LHCN-M2 (cell line): ENCODE measurements at places on chromosomes 6 and 20. TPM values are rescaled to one million over a fixed set of nuclear protein-coding genes. Genes with fewer than 3 reads are reported as not detected.

DNA sequence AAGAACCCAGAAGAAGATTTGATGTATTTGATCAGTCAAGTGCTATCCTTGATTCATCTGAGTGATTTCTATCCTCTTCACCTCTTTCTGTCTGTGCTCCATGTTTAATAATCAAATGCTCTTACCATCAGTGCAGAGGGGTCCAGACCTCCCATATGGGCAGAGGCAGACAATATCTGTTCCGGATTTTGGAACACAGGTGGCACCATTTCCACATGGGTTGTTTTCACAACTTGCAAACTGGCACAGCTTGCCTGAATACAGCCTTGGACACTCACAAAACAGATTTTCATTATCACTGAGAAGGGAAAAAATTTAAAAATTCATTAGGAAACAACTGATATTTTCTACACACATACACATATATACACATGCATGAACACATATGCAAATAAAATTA is 228.5 kb downstream of the PHF3 start:
- DNase-seq = no peak

DNA sequence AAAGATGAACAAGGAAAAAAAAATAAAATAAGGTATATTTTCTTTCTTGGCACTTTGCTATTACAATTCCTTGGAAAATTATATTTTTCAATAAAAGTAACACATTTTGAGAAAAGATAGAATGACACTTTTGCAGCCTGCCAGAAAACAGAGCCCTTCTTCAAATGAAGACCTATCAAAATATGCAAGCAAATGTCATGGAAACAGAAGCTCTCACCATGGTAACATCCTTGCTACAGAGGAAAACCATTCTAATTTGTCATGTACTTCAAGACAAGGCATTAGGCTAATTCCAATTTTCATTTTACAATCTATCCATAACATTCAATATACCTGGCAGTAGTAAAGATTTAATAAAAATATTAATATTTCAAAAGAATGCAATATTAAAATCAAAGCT is 177.9 kb downstream of the RNGTT start:
- DNase-seq = peak; percentile 19

RIMS4 gene
- total RNA-seq = not detected in 2 replicates

GRCh38 chr20:11982955-11983470 is 65.3 kb downstream of the BTBD3 start:
- DNase-seq = no peak

DNA sequence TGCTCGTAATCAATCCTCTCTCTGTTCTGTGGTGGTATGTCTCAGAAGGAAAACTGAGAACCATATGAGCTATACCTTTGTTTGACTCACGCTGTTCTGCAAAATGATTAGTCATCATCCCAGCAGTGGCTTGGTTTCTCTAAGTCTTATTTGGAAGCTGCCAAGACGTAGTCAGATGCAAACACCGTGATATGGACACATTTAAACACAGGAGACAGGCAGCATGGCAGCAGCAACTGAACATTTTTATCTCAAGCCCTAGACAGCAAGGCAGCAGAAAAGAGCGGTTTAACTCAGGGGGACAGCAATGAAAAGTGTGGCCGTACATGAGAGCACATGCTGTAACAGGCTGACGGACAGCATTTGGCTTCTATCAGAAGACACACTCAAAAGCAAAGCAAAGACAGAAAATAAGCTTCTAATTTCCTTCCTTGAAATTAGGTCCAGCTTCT is 1295.1 kb downstream of the EPHA7 start:
- peak; percentile 22 for DNase-seq

DNA sequence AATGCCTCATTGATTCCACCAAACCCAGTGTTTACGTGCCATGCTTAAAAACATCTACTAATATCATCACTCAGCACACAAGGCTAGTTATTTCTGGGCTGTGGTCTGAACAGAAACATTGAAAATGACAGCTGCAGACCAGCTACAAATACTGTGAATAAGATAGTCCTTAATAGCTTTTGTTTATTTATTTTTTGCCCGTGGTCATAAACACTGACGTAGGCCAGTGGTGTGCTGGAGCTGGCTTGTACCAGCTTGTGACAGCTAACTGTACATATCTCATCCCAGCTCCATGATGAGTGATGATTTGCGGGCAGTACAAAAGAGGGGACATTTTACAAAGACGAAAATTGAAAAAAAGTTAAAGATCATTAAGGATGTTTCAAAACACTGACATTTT is 1057.0 kb downstream of the EPHA7 start:
- peak; percentile 76 for DNase-seq

GRCh38 chr6:122180132-122180531 is 219.3 kb upstream of the HSF2 start:
- peak; percentile 5 for DNase-seq

ETV7 gene
- total RNA-seq = 0.17 TPM in 1 of 2 replicates, not detected in the other

DNA sequence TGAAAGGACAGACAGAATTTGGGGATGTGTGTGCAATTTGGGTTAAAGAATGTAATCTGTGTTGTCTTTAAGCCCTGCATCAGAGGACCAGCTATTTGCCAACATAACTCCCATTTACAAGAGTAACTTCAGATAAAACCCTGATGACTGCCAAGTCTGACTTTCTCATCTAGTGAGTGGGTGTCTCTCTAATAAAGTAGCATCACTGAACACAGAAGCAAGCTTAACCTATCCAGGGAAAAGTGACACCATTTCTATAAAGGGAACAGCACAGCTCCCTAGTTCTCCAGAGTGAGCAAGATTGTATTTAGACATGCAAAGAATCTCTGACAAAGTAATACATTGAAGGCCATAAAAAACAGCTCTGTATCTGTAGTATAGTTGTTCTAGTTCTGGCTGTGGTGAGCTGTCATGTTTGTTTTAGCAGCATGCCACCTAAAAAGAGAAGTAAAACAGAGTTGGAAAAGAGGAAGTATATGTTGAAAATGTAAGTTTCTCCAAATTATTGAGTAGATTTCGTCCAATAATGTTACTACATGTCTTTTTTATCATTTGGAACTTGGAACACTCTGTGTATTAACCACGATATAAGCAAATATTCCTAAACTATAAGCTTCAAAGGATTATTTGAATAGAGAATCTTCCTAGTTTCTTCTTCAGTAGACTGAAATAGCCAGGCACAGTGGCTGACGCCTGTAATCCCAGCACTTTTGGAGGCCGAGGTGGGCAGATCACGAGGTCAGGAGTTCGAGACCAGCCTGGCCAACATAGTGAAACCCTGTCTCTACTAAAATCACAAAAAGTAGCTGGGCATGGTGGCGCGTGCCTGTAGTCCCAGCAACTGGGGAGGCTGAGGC is 8.8 kb upstream of the PIM1 start:
- DNase-seq = no peak

ARMH2 gene
- total RNA-seq = not detected in 2 replicates

- no peak for DNase-seq
Measured at GRCh38 chr20:5002077-5002413, 735 bp upstream of the SLC23A2 start.

HLA-G gene
- total RNA-seq = not detected in 2 replicates

CST5 gene
- not detected in 2 replicates for total RNA-seq

CNR1 gene
- not detected in 2 replicates for total RNA-seq

- DNase-seq = peak; percentile 90
Measured at GRCh38 chr6:82906951-82907350, 158.7 kb downstream of the UBE3D start.

GRCh38 chr20:44610313-44610962 is 28.1 kb downstream of the PKIG start:
- DNase-seq = no peak

VIP gene
- total RNA-seq = 0.06 TPM in 1 of 2 replicates, not detected in the other

DNA sequence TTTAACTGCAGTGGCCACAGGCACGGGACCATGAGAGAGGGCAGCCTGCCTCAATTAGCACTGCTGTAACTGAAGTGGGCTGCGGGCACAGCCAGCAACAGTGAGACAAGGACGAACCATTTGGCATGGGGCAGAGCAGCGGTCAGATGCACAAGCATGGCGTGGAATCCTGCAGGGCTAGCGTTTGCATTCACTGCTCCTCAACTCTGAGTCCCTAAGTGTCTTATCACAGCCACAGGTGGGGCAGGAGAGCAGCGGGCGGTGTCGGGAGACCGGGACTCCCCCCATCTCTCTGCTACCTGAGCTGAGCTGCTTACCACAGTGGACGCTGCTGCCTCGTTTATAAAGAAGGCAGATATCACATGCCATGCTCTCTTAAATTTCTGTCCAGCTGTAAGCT is 31.3 kb upstream of the PDE10A start:
- DNase-seq = no peak

GRCh38 chr20:44125332-44126127 is 61.5 kb downstream of the JPH2 start:
- no peak for DNase-seq

DNA sequence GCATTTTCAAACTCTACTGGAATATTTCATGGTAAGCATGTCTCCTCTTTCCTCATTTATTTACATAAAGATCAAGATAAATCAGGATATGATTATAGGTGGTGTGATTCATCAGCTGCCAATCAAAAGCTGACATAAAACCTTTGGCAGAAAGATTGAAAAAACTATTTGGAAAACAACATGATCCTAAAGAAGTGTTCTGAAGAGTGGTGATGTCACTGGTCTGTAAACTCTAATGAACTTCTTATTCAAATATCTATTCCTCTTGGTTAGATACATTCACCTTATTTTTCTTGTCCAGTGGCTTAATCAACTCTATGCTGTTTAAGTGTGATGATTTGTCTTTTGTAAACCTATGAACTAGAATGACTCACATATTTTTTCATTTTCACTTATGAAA is 535.5 kb upstream of the CITED2 start:
- DNase-seq = no peak

DNA sequence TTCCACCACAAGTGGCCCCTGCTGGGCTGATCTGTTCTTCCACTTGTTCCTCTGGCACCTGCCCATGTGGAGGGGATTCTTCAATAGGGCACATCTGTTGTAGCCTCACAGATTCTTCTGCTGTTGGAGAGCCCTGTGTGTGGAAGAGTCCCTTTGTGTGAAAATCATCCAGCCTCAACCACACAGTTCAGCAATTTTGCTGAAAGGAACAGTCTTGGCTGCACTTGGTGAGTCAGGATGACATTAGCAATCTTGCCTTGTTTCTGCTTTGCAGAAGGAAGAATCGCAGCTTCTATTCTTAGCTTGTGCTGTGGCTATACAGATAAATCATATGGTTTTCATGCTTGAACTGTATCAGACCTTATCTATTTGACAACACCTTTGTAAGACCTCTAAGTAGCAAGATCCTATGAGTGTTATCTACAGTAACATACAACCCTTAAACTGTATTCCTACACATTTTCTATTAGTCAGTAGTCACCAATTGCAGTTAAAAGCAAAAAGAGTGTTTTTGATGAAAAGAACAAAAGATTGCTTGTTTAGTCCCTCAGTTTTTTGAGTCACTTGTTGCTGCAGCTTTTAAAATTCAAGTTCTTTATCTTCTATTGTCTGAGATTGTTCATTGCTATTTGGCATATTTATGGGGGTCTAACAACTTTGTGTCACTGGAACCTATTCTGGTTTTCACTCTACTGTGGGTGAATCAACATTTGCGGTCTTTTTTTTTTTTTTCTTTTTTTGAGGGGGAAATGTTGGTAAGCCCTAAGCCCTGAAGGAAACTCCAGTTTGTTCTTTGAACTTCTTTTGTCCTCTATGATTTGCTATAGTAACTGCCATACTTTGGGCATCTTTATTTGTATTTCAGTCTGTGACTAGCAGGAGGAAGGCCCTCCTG is 231.6 kb downstream of the TFAP2B start:
- no peak for DNase-seq

ITPA gene
- 66.0 and 71.0 TPM in 2 replicates for total RNA-seq

DNA sequence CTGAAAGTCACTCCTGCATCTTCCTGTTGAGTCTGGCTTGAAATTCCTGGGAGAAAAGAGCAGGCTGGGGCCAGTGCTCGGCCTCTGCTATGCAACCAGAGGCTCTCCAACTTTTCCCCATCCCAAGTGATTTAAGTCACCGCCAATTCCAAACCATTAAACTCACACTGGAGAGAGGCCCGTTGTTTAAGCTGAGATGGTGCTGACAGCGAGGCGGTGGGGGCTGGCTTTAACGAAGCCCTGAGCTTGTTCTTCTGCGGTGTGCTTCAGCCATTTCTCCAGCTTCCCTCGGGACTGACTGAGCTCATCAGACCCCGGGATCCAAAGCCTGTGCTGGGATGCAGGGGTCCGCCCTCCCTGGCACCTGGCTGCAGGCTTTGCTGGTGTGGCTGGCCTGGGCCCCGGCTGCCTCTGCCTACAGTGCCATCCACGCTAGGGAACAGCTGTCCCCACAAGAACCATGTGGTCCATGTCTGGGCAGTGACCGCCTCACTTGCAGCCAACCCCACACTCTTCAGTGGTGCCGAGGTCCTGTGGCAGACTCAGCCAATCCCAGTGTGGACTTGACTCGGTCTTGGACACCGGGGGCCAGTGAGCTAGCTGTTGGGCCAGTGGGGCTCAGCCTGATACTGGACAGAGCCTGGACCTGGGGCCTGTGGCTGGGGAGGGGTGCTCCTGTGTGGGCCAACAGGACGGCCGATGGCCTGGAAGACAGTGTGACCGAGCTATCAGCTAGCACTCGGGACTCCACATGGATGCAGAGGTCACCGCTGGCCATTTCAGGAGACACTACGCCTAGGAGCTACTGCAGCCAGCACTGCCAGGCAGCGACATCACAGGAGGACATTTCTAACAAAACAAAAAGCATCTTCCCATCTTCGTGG is 21.2 kb downstream of the RAMACL start:
- no peak for DNase-seq

- DNase-seq = peak; percentile 63
Measured at GRCh38 chr6:84078335-84078734, 44.8 kb downstream of the MRAP2 start.

DNA sequence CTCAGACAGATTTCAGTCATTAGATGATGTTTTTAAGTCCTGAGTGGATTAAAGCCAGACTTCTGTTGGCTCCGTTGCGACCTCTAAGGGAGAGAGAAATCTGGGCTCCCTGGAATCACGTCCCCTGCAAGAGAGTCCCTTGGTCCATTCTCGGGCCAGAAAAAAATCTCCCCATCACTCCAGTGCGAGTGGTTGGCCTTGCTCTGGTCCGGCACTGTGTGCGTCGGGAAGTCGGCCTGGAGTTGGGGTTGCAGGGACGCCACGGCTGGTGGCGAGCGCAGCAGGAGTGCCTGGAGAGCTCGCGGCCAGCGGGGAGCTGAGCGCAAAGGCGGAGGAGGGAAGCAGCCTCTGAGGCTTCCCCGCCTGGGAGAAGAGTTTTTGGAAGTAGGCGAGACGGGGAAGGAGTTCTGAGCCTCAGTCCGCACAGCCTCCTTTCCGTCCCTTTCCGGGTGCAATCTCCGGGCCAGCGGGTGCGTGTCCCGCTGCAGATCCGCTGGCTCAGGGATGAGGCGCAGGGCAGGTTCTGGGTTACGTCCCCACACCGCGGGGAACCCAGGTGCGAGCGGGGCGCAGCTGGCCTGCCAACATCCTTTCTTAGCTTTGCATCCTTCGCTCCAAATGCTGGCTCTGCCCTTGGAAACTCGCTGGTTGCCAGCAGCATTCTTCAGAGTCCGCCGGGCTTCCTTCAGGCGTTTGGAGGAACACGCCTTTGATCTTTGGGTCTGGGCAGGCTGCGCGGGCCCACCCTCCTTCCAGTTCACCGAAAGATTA is 6.8 kb downstream of the TCF21 start:
- DNase-seq = peak; percentile 32

GRCh38 chr6:137427656-137428290 is 66.4 kb downstream of the OLIG3 start:
- no peak for DNase-seq
